Stimulated activated CD4-positive, alpha-beta T cell treated with anti-CD3 and anti-CD28 coated beads, Interleukin-2, amount 100 ng/mL, for 24 hours (primary cell): ENCODE measurements at places on chromosomes 6 and 20.

GRCh38 chr20:57947421-57948179 lies 237.8 kb upstream of the PMEPA1 start:
- DNase-seq = no peak

GRCh38 chr6:126017668-126018067 lies 31.3 kb downstream of the TRMT11 start:
- no peak for DNase-seq

DNA sequence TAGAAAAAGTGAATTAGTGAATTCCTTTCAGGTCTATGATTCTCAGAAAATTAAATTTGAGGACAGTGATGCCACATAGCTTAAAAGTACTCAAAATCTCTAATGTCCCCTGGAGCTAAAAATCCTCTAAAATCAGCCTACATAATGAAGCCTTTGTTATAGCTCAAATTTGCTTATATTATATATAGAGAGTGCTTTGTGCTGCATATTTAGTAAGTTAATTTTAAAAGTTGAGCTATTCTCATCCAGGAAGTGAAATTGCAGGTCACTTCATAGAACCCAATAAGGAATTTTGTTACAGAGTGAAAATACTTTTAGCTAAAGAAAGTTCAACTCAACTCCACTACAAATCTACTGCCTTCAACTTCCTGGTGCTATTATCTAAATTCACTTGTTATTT lies 507.5 kb upstream of the MAP3K7 start:
- no peak for DNase-seq

- DNase-seq = no peak
Observed at GRCh38 chr6:109093732-109094415, 772 bp downstream of the SESN1 start.

DNA sequence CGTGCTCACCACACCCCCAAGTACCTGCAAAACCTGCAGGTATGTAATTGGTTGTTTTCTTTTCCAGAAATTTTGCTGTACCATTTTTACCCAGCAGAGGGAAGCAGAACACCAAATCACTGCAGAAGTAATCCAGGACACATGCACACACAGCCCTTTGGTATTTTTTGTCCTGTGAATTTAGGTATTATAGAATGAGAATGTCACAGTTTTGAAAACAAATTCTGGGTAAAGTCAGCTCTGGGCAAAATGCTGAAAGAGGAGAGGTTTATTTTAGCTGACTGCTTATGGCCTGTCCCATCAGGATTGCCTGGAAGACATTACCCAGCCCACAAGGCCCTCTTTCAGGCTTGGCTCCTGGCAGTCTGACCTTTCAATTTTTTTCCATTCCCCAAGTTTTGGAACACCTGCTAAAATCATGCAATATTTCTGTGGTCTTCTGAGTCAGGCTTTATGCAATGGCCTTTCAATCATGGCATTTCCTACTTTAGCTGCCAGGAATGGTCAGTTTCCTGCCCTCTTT lies 3.5 kb upstream of the EFHC1 start:
- peak; percentile 42 for DNase-seq

GRCh38 chr6:2851727-2852513 lies 10.3 kb upstream of the SERPINB1 start:
- peak; percentile 16 for DNase-seq

- no peak for DNase-seq
Observed at GRCh38 chr6:105935416-105935815, 150.7 kb upstream of the PRDM1 start.

DNA sequence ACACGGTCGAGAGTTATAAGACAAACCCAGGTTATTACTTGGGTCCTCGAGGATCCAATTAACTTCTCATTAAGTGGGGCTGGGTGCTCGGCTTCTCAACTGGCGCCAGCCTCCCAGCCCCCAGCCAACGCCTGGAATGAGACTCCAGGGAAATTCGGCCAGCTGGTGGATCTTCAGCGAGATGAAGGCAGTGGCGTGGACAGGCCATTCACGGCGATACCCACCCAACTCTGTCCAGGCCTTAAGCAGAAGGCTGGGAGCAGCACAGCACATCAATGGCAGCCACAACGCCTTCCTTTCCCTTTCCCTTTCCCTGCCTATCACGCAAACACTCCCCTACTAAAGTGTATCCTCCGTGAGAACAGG lies 868 bp downstream of the METTL24 start:
- no peak for DNase-seq
